Amniotic stem cell (primary cell): ENCODE measurements at places on chromosomes 5 and 9.

DNA sequence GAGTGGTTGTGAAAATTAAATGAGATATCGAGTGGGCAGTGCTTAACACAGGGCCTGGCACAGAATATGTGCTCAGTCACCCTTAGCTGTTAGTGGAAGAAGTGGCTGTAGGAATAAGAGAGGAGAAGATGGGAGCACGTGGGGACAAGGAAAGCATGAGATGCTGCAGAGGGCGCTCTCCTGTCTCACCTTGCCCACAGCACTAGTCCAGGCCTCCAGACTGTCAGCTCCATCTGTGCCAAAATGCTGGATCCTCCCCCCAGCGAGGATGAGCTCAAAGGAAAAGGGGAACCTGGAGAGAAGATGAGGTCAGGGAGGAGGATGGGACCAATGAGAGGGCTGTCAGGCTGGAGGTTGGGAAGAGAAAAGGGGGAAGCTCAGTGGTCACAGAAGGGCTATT is 12.5 kb downstream of the ARAP3 start:
- DNase-seq = no peak

DNA sequence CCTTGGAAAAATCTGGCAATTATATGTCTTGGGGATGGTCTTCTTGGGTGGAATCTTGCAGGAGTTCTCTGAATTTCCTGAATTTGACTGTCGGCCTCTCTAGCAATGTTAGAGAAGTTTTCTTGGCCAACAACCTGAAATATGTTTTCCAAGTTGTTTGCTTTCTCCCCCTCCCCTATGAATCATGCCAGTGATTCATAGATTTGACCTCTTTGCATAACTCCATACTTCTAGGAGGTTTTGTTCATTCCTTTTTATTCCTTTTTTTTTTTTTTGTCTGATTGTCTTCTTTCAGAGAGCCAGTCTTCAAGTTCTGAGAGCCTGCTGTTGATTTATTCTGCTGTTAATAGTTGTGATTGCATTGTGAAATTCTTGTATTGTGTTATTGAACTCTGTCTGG is 56.7 kb upstream of the SLC44A1 start:
- peak; percentile 32 for DNase-seq

DNA sequence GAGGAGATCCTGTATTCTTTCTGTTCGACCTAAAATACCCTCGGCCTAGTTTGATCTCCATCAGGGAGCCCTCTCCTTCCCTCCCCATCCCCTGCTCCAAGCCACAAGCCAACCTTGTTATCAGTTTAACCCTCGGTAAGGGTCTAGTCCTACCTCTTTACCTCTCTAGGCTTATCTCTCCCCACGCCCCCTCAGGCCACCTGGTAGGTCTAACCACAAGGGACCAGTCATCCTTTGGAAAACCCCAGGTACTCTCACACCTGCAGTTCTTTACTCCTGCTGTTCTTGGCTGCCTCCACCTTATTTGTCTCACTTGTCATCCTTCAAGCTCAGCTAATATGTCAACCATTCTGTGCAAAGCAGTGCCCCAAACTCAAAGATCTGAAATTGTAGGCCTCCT is 78.7 kb downstream of the RAD23B start:
- DNase-seq = no peak

DNA sequence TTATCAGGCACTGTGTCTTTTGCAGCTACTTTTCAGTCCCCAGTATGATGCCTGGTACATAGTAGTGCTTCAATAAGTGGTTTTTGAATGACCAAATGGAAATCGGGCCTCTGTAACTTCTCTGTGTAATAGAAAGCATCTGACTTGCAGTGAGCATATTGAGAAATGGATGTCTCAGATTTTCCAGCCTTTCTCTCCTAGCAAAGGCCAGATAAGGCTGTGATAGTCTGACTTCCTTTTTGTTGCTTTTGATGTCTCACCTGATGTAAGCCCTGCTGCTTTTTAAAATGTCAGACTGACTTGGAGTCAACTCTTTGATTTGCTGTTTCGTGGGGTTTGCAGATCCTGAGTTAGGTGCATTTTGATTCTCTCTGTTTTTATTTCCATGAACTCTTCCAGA is 590.0 kb upstream of the ZNF608 start:
- no peak for DNase-seq

DNA sequence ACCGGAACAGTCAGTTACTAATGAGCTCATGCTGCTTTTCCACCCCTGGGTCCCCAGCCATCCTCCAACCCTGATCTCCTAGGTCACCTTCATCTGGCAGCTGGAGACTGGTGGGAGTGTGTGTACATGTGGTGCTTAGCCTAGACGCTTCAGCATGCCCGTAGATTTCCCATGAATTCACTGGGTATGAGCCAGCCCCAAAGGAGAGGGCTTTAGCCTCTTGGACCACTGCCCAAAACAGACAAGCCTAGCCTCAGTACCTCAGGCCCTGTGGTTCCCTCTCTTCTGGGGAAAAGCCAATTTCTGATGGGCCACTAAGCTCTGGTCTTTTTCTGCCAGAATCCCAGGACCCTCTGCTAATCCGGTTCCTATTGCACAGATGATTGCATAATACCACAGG is 48.0 kb upstream of the ASTN2 start:
- no peak for DNase-seq

GRCh38 chr5:155872629-155873220 is 454.2 kb upstream of the SGCD start:
- peak; percentile 24 for DNase-seq

GRCh38 chr9:131111186-131111853 is 14.1 kb upstream of the NUP214 start:
- DNase-seq = no peak

DNA sequence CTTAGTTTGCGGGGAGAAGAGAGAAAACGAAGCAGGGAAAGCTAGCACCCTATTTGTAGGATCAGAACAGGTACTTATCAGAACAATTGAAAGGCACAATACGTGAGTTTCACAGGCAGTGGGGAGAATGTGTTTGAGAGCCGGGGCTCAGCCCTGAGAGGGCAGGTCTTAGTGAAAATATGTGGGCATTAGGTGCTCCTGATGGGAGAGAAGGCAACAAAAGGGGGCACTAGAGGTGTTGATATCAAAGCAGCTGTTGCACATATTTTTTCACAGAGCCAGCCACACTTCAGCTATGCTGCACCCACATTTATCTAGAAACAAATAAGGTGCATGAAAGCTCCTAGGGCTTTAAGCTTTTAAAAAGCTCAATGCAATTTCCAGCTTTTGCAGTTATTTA is 99.7 kb upstream of the MAN2A1 start:
- DNase-seq = no peak

DNA sequence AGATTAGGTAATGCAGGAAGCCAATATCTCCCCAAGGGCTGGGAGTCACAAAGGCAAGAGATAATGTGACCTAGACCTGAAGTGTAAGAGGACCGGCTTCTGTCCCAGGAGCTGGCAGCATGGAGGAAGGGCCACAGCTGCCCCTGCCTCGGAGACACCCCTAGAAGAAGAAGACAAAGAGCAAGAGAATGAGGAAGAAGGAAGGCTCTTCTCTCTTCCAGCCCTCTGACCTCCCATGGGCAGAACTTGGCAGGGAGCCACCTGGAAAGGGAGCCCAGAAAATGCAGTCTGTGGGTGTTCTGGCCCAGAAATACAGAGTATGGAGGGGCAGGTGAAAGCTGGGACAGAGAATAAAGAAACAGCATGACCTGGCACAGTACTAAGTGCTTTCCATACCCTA is 151.0 kb downstream of the C5orf15 start:
- no peak for DNase-seq

DNA sequence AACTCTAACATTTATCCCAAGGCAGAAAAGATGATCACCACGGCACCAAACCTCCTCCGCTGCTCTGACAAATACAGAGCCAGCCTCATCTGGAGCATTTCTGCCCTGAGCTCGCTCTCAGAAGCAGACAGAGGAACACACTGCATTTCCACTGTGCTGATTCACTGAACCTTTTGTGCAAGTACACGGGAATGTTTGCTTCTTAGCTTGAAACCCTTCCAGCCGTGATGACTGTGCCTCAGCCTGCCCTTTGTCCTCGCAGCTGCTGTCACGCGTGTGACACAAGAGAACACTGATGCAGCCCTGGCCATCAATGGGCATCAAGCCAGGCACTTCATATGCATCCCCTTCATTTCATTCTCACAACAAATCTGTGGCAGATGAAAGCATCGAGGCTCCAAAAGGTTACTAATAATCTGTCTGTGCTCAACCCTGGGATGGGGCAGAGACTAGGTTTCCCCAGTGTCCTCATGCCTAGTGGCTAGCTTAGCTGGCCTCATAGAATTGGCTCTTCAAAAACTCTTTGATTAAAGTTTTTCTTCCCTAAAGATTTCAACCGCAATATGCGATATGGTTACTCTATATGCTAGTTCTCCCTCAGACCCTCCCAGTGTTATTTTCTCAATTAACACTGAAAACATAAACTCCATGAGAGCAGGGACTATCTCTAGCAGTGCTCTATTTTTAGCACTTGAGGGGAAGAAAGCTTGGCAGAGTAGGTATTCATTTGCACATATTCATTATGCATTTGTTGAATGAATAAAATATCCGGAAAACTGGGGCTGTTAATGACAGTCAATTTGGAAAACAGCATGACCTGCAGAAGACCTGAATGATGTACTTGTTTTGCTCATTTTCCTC is 7.3 kb downstream of the CDC14B start:
- peak; percentile 74 for DNase-seq

- DNase-seq = no peak
Observed at GRCh38 chr9:93189369-93190132, 5.6 kb downstream of the WNK2 start.

- no peak for DNase-seq
Observed at GRCh38 chr9:34405719-34406118, 29.0 kb upstream of the MYORG start.

DNA sequence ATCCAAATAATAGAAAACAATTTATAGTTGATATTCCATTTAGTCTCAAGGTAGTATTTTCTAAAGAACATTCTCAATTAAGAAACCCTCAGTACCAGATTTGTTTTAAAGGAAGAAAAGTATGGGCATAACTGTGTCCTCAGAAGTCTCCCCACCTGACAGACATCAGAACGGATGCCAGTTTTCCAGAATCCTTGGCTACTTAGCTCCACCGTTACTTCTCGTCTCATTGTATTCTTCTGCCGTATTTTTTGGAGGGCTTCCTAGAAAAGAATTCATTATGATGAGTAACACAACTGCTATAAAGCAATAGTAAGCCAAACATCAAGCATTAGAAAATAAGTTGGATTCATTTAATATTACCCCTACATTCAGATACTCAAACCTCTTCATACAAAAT is 67.8 kb downstream of the DROSHA start:
- DNase-seq = no peak

DNA sequence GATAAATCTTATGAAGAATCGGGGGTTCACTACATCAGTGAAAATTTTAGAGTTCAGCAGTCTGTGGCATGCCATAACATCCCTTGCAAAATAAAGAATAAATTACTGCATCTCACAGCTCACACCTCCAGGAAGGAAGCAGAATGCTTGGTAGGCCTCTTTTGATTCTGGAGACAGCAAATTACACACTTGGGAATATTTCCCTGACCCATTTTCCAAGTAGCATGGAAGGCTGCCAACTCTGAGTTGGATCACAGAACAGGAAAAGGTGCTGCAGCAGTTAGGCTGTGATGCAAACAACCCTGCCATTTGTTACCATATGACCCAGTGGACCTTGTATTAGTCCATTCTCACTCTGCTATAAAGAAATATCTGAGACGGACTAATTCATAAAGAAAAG is 293.5 kb downstream of the ASTN2 start:
- no peak for DNase-seq

DNA sequence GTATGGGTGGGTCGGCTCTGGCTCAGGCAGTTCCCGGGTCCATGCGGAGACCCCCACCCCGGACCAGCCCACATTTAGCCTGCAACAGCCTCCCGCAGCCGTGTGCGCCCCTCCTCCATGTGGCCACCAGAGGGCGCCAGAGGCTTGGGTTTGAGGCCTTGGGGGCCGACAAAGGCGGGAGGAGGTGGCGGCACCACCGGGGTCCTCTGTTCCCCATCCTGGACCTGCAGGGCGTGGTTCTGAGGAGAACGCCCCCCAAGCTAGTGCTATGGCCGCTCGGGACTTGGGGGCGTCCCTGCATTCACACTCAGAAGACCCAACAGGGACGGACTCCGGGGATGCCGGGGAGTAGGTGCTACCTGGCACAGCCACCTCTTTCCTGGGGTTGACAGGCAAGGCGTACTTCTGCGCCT is 16.5 kb downstream of the ASS1 start:
- no peak for DNase-seq

GRCh38 chr5:32274548-32275395 is 38.0 kb downstream of the MTMR12 start:
- peak; percentile 17 for DNase-seq

DNA sequence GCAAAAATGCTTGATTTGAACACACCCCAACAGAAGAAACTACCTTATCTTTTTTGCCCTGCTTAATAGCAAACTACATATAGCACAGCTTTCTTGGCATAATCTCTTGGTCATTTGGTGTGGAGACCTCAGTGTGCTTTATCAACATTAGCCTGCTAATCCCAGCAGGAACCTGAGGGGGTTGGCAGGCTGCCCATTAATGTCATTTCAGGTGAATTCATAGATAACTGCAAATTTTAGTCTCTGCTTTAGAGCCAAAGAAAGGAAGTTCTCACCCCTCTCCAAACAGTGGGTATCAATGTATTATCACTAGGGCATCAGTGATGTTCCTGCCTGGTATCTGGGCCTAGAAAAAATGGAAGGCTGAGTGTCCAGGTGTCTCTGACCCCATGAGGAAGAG is 489.0 kb downstream of the NTRK2 start:
- no peak for DNase-seq

DNA sequence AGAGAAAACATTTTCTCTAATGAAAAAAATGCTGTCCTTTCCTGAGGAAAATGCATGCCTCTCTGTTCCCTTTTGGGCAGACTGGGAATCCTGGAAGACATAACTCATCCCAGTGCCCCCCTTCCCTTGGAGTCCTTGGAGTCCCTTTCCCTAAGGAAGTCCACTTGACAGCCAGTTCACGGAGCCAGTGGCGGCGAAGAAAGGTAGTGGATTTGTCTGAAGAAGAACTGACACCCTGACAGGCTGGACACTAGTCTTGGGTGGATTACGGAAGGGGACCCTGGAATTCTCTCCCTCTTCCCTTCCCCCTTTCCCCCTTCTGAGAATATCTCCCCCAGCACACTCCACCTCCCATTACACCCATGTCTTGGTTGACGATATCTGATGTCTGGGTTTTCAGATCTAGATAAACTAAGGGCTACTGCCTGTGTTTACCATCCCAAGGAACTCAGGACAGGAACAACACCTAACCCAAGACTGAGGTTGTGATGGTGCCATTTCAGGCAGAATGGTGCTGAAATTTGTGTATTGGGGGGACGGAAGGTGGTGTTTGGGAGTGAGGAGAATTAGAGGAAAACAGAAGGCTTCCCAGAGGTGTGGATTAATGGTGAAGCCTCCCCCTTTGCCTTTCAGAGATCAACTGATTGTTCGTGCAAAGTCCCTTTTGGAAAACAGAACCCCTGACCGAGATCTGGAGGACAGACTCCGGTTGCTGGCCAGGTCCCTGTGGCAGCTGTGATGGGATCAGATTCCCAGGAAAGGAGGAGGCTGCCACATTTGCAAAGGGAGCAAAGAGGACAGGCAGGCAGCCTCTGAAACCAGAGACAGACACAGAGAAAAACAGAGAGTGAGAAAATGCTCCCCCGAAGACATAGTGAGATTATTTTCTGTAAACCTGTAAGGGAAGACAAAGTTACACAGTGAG is 704 bp downstream of the SPARC start:
- no peak for DNase-seq

GRCh38 chr9:113737517-113738271 is 138.4 kb upstream of the ZNF618 start:
- DNase-seq = peak; percentile 30

- no peak for DNase-seq
Observed at GRCh38 chr5:53368516-53368915, 111.9 kb upstream of the FST start.
